NCI-H1048 (cell line): ENCODE measurements at places on chromosomes 1 and 21.

- no peak for DNase-seq
Observed at GRCh38 chr1:54324251-54325140, 81.7 kb downstream of the SSBP3 start.

DNA sequence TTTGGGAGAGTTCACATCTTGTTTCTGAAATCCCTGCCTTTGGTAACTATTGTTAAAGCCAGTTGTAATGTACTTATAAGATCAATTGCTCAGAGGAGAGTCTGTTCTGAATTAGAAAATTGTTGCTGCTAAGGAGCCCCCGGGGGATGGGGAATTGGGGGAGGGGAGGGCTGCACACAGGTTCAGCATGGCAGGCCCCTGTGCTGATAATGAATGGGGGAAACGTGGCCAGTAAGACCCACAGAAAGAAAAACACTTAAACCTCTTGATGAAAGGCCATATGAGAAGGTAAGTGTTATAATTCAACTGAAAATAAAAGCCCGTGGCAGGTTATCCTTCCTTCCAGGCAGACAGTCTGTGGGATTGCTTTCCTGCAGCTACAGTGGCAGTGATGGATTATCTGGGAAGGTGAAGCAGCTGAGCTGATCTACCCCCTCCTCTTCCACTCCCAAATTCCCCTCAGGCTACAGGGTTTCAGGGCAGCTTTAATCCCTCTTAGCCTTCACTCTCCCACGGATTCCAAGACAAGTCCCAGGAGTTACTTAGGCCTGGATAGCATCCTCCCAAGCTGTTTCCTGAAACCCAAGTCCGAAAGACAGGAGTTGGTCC, 398.8 kb downstream of the TBX15 start:
- DNase-seq = no peak

GRCh38 chr1:118304722-118305359, 119.8 kb upstream of the SPAG17 start:
- DNase-seq = no peak

DNA sequence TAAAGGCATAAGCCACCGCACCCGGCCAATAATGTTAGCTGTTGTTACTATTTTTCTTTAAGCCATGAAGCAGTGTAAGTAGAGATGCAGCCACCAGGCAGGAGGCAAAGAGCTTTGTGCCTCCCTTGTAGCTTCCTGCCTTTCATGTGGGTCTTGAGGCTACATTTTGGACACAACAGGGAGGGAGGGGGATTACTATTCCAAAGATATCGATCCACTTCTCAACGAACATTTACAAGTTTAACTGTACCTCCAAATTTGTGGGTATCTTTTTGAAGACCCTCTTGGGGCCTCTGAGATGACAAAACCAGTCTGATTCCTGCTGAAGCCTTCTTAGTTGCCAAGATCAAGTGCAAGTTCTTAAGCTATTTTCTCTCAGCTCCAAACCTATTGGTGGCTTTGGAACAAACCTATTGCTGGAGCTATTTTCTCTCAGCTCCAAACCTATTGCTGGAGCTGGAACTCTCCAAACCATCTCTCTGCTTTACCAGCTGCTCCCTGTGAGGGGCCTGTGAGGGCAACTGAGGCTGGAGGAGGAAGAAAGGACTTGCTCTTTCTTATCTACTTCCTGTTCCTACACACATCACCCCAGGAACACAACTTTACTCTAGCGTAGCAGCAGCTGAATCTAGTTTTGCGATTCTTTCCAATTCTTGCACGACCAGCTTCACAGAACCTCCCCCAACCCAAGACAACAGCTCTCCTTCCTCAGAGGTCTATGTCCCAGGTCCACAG, 16.1 kb upstream of the RCAN3 start:
- DNase-seq = no peak

DNA sequence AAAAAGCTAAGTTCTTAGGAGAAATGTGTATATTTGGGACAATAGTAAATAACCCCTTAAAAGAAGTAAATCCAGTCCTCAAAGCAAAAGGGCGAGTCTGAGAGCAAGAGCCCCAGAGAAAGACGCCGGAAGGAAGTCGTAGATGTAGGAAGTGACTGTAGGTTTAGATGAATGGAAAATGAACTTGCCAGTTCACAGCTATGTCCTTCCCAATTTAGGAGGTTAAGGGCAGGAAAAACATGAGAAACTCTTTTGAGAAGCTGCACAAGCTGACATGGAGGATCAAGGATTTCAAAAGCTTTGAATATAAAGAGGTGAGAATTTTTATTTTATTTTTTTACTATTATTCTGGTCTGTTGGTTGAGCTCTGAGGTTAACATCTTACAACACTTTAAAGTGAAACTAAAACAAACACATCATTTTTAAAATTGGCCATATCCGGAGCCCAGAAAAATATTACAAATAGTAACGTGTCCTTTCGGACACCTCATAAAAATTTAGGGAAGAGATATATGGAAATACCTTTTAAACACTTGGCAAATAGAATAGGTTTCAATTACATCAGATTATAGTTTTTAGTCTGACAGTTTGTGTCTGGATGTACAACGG, 1178.6 kb downstream of the MRPL39 start:
- DNase-seq = no peak
